ENCODE measurements at places on chromosomes 2 and 18.

GRCh38 chr2:64656379-64656778, 2.7 kb upstream of the SERTAD2 start:
- no peak for DNase-seq

DNA sequence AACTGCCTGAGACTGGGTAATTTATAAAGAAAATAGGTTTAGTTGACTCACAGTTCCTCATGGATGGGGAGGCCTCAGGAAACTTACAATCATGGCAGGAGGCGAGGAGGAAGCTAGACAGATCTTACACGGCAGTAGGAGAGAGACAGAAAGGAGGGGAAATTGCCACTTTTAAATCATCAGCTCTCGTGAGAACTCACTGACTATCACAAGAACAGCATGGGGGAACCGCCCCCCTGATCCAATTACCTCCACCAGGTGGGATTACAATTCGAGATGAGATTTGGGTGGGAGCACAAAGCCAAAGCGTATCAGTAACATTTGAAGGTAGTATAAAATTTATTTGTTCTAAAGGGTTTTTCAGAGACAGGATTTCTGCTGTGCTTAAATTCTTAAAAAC, 5.4 kb downstream of the GALM start:
- DNase-seq, result no peak

DNA sequence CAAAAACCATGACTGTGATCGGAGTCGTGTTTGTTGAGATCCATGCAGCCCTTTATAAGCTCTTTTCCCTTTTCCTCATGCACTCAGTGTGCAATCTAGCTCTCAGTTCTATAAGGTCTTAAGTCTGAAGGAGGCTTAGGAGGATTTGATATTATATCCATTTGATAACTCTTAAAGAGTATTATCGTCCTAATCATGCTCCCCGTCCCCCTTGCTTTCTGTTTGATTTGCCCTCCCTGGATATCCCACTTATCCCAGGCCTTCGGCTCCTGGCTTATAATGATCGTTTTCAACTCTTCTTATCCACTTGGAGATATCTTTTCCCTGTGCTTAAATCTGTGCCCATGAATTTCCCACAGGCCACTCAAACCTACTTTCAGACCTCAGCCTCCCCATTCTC, 1917.7 kb upstream of the PIK3C3 start:
- no peak for DNase-seq

DNA sequence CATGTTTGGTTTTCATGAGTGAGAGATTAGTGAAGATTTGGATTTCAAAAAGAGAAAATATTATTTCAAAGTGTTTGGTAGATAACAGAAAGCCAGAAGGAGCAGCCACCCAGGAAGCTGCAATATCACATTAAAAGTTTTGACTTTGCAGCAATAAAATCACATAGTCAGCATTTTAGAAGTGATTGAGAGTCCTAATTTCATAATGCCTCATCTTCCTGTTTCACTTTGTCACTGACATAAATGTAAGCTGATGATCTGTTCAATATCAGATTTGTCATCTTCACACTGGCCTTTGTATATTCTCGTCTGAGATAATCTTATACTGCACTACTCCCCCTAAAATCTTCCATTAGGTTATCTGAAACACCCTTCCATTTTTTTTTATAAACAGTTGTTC, 690.5 kb downstream of the ADCYAP1 start:
- no peak for DNase-seq

DNA sequence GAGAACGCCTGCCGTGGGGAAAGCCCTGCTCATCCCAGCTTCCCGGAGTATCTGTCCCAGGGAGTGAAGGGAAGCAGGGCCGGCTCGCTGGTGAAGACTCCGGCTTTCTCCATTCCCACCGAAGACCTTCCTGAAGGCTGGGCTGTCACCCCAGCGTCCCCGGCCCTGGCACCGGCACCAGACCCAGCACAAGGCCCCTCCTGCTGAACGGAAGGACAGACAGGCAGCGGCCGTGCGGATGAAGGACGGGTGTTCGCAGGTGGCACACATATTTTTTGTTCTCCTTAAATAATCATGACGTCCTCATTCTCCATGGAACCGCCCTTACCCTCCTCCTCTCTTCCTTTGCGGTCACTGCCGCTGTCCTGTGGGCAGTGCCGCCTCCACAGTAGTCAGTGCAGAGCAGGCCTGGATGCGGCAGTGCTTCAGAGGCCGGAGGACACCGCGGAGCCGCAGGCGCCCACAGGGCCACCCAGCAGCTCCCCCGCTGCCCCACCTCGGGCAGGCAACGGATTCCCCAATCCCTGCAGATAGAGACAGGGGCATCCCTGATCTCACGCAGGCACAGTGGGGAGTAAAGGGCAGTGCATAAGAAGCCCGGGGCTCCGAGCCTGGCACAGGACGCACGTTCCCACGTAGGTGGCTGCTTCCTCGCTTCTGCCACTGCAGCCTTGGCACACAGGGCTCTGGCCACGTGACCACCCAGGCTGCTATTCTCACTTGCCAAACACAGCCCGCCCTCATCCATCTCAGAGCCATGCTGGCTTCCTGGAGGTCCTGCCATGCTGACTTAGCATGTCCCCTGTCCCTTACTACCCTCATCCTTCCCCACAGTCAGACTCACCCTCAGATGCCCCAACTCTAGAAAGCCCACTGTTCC, 229.7 kb downstream of the EIPR1 start:
- DNase-seq, result no peak

GRCh38 chr18:48184118-48184517, 225.1 kb downstream of the ZBTB7C start:
- DNase-seq, result no peak

DNA sequence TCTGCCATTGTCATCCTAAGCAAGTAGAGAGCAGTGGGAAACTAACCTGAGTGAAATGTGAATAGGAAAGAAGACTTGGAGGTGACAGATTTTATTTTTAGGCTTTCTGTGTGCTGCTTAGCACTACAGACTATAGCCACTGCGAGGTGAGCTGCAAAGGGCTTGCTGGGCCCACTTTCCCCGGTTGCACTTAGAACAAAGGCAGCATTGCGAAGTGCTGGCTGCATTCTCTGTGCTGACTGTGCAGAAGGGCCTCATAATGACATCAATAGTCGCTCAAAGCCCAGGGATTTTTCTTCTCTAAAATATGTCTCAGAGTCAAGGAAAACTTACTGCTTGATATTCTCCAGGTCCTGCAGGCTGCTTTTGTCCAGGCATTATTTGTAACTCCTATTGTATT, 592.1 kb downstream of the TDRD15 start:
- DNase-seq, result no peak

DNA sequence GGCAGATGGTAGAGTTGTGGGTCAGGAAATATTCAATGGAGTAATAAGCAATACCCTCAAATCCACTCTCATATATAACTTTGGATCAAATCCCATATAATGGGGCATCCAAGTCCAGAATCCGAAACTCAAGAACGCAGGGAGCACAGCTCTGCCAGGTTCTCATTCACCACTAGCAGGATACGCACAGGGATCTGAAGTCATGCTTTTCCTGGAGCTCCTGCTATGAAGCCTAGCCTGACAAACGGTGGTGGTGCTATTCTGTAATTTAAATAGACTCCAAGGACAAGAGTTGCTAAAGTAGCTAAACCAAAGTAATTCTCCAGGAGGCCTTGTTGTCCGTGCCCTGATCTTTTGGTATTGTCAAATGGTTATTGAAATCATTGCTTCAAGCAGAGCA, 264.8 kb downstream of the SLC8A1 start:
- no peak for DNase-seq

DNA sequence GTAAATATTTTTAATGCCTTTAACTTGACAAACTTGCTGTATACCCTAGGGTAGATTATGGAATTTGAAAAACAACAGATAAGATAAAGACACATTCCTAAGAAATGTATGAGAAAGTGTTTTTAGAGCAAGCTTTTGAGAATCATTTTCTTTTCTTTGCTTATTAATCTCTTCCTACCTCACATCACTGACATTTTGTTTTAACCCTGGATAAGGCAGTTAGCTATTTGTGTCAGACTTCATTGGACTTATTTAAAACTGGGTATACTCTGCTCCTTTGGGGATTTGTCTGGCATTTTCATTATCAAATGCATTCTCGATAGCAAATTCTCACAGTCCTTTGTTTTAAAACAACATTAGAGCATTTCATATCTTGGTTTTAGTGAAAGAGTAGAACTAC, 17.2 kb downstream of the EML4 start:
- no peak for DNase-seq

DNA sequence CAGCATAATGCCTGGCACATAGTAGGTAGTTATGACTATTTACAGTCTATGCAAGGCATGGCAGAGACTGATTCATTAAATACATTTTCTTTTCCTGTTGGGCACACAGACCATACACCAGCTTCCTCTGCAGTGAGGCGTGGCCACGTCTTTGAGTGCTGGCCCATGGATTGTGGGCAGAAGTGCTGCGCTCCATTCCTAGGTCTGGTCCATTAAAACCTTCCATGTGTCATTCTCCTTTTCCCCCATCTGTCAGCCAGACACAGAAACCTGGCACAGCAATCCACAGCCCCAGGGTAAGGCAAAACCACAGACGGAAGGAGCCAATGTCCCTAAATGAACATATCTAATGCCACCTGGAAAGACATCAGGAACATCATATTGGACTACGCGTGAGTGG, 141.9 kb downstream of the TTC32 start:
- no peak for DNase-seq

DNA sequence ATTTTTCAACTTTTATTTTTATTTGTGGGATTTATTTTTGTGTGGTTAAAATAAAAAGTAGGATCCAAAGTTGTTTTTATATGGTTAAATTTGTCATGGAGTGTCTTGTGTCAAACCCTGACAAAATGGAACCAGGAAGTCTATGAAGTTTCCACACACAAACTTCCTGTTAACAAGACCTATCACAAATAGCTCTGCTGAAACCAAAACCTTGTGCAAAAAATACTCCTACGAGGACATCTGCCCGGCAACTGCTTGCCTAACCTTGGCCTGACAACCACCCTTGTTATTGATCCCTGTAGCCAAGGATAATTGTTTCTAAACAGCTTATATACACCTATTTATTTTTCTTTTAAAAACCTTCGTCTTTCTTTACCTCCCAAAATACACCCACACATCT, 389.6 kb downstream of the TRIB2 start:
- no peak for DNase-seq

DNA sequence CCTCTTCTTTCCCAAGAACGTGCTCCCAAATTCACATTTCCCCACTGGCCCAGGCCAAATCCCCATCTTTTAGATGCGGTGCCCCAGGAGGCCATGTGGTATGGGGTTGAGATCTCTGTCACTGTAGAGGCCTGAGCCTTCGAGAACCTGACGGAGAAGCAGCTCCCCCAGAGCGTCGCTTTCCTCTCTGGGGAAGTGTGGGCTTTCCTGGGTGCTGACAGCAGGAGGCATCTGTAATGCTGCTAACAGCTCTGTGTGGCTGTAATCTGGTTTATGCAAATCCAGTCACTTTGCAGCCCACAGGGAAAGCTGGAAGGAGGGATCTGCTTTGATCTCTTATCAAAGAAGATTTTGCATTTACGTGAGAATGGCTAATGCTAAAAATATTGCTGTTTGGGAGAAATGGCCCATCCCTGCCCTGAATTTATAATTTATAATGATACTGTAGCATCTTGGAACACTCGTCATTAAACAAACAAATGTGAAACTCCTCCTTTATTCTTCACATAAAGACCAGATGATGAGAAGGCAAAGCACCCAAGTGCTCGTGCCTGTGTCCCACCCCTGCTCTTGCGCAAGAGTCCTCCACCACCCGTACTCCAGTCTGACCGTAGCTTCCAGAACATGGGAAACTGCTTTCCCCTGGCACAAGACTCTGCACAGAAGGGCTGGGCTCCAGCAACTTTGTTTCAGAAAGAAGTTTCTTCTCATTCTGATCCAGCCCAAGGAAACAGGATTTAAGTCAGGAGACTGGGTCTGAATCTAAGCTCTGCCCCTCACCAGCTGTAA, 109.9 kb upstream of the EPC2 start:
- no peak for DNase-seq

DNA sequence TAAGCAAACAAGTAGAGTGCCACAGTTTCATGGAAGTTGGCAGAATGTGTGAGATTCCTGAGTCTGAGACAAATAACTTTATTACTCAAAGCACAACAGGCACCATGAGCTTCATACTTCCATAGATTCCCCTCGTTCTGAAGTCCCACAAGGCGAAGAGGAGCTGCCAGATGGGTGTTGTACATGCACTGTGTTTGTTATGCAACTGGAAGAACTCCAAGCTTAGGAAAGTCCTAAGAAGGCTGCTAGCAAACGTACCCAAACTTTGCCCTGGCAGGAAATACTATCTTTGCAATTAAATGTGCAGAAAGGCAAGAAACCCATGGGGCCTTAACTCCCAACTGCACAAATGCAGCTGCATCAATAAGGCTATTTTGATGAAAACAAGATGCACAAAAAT, 1.6 kb upstream of the GCA start:
- DNase-seq, result no peak

DNA sequence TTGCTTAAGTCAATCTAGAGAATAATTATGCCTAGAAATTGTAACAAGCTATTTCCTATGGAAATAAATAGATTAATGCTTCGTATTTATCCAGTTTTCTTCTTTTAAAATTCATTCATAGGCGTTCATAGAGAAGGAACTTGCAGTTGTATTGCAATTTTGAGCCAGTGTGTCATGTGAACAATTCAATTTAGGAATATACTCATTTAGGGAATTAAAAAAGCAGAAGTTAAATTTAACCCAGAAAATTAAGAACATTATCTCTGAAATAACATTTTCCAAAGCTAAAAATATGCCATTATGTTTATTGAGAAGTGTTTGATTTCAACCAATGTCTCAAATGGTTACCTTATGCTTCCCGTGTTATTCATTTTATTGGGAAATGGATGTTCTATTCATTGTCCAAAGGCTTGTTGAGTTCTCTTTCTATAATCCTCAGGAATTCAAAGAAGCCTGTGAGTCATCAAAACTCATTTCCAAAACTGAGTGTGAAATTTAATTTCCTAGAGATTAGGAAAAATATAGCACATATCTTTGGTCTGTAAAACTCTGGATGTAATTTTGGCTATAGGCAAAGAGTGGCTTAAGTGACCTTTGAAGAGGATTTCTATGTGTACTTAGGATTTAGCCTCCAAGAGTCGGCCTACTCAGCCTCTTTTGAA, 99.7 kb downstream of the SLC8A1 start:
- DNase-seq, result no peak

DNA sequence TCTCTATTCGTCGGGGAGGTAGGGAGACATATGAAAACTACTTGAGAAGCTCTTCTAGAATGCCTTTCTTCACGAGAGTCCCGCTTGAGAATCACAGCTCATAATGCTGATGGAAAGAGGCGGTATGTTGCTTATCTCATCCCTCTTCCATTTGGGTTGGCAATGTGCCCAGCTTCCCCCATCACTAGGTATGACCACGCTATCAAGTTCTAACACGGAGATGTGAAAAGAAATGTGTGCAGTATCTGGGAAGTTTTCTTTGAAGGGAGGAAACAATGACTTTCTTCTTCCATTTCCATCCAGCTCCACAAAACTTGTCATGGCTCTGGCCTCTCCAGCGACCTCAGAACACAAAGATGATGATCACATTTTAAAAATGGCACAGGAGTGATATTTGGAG, 742.4 kb downstream of the DCDC2C start:
- DNase-seq, result no peak
